ENCODE measurements at places on chromosomes 5 and 9.

- no peak for DNase-seq
Observed at GRCh38 chr9:108672475-108673190, 183.2 kb downstream of the ACTL7B start.

- DNase-seq = no peak
Observed at GRCh38 chr5:143683459-143683858, 128.5 kb upstream of the HMHB1 start.

GRCh38 chr9:69672596-69673310, 582 bp upstream of the APBA1 start:
- DNase-seq = peak; percentile 77

GRCh38 chr5:104932431-104932830, 1369.8 kb upstream of the NUDT12 start:
- no peak for DNase-seq
